ENCODE measurements at places on chromosomes 3 and 15.

DNA sequence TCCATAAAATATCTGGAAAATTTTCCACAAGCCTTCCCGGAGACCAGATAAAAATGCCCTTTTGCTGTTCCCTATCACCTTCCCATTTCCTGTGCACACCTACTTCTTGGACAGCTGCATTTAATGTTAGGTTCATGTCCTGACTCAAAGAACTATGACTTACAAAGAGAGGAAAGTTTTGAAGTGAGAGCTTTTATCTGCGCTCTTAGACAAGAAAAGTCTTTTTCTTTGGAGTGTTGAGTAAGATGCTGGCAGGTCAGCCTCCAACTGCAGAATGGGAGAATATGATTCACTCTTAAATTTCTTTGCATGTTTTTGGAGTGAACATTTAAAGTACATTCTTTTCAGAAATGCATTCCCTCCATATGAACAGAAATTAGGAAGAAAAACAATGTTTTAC, 147.3 kb upstream of the DPH6 start:
- DNase-seq = no peak

DNA sequence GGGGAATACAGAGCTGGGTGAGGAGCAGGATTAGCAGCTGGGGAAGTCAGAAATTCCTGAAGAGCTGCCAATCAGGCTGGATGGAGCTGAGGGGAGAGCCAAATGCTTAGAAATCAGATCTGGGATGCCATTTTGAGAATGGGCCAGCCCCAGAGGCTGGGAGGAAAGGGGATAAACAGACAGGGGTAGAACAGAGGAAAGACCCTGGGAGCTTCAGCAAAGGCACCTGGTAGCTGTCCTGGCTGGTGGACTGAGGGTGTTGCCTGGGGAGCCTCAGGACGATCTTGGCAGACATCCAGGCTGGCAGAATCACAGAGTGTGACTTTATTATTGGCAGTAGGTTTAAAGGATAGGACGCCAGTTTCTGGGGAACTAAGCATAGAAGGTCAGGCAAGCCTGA, 97.8 kb downstream of the SQOR start:
- DNase-seq = no peak

GRCh38 chr15:45163508-45163856, 24.3 kb downstream of the SHF start:
- no peak for DNase-seq

DNA sequence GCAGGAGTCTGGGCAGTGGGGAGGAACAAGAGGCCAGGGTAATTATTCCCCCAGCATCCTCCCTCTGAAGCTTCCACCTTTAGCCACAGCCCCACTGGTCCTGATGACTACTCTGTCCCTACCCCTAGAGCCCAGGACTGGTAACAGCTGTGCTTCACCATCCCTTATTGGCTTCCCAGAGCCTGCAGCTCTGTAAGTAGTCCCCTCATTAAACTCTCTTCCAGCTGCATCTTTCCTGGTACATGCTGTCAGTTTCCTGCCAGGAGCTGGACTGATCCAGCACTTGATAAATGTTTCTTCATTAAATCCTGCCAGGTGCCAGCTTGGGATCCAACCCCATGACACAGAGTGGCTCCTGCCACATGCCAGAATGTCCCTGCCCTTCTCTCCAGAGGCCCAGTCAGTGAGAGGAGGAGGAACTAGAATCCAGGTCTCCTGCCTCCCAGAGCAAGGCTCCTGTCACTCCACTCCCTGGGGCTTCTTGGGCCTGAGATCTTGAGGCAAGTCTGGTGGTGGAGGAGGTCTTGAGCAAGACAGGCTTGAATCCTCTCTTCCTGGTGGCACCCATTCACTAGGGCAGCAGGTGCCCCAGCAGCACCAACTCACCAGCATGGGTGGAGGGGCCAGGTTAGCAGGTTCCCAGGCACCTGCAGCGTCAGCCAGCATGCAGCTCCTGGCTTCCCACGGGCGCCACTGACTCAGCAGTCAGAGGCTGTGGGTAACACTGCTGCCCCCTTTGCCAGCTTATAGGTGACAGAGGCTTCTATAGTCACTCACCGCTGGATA, 27.6 kb downstream of the FBXW12 start:
- no peak for DNase-seq

- no peak for DNase-seq
These were observed 149.8 kb upstream of the KCNMB2 start for GRCh38 chr3:178386401-178386800.

DNA sequence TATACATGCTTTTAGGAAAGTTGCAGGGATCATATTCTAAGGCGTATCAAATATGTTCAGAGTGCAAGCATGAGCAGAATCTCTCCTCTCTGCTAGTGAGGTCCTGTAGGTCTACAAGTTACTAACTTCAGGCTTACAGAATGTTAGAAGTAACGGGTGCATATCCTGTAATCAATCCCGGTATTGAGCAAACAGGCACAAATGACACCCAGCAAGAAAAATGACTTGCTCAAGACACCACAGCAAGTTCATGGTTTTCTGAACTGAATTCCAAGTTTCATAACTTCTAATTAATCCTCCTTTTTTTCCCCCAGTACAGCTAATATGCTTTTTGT, 353.9 kb upstream of the TPRG1 start:
- DNase-seq = no peak

DNA sequence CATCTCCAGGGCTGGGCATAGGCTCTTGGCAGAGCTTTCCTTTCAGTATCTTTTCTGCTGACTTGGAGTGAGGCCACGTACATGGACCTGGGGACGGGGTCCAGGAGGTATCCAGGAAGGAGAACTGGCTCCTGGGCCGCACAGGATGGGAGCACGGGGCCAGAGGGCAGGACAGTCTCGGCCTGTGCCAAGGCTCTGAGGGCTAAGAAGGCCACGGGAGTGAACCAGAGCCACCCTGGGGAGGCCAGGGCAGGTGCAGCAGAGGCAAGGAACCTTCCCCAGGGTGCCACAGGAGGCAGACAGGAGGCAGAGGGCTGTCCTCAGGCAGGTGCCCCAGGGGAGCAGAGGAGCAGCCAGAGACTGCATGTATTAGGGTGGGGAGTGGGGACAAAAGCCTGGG, 50.3 kb downstream of the PLXNA1 start:
- DNase-seq = no peak

DNA sequence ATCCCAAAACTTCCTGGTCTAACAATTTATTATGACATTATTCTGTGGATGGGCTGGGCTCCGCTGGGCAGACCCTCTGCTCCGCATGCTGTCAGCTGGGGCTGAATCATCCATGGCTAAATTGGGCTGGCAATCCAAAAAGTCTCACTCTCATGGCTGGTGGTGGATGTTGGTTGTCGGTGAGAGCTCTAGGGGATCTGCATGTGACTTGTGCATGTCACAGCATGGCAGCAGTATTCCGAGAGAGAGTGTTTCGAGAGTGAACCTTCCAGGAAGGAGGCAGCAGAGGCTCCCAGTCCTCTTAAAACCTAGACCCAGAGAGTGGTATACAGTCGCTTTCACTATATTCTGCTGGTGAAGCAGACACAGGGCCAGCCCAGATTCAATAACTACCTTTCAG, 9.9 kb downstream of the RARB start:
- DNase-seq = no peak

DNA sequence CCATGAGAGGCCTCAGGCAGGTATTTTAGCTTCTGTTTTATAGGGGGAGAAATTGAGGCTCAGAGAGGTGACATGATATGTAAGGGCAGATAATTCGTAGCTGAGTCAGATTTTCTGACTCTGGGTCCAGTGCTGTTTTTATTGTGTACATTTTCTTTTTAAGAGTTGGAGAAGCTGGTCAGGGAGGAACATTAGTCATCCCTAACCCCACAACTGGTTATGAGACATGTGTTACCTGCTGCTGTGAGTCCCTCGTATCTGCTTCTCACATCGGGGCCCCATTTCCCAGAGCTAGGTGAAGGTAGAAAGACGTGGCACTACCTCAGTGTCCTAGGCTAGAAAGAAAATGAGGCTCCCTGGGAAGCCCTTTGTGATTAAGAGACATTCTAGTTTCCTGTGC, 28.6 kb downstream of the GALNT15 start:
- DNase-seq = no peak

DNA sequence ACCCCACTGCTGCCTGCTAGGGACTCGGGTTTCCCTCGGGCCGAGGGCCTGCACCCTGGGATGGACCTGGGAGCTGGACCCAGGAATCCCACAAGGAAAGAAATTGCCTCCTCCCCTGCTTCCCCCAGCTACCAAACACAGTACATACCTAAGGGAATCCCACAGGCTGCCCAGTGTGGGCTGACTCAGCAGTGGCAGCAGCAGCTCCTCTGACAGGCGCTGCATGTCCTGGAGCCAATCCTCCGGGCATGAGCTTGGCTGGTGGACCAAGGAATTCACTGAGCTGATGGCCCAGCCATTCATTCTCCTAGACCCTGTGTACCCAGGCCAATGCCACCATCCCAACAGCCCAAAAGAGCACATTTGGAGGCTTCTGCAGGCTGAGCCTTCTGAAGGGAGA, 9.5 kb upstream of the LTK start:
- no peak for DNase-seq

- no peak for DNase-seq
These were observed 34.8 kb downstream of the MCCC1 start for GRCh38 chr3:183064475-183064874.

- DNase-seq = no peak
These were observed 28.3 kb downstream of the RPLP1 start for GRCh38 chr15:69480932-69481331.

DNA sequence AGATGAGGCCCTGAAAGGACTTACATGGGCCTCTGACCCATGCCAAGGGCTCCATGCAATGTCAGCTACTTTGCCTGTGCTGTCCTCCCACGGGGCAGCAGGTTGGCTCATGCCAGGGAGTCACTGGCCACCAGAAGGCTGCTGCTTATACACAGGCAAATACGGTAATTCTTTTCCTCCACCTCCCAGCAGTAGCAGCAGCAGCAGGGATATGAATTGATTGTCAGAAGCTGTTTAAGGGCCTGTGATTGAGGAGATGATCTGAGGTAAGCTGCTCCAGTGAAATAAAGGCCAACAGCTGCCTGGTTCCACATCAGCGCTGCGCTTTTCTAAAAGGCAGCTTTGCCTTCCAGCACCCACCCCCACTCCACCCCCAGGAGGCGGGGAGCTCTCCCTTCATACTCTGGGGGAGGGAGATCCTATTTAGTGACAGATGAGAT, 250.5 kb downstream of the SHQ1 start:
- no peak for DNase-seq

DNA sequence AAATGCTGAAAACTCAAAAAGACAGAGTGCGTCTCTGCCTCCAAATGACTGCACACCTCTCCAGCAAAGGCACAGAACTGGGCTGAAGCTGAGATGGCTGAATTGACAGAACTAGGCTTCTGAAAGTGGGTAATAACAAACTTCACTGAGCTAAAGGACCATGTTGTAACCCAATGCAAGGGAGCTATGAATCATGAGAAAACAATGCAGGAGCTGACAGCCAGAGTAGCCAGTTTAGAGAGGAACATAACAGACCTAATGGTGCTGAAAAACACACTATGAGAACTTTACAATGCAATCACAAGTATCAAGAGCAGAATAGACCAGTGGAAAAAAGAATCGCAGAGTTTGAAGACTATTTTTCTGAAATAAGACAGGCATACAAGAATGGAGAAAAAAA, 10.1 kb upstream of the AVEN start:
- DNase-seq = no peak

DNA sequence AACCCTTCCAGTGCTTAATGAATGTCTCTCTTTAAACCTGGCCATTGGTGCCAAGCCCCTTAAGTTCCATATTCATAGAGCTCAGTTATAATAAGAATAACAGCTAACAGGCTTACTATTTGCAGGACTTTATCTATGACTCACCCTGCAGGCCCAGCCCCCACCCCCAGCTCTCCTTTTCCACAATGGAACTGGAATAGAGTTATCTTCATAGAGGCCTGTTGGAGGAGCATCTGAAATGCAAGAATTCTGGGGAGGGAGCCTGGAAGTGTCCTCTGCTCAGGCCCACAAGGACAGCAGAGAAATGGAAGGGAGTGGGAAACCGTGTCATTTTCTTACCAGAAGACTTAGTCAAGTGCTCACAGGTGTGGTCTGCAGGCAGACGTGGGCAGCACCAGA, 52.8 kb downstream of the SEMA5B start:
- DNase-seq = no peak

- DNase-seq = peak; percentile 31
These were observed 7.6 kb downstream of the EPHB3 start for GRCh38 chr3:184568924-184569829.

GRCh38 chr15:68784206-68784605, 36.5 kb downstream of the ANP32A start:
- no peak for DNase-seq

GRCh38 chr3:189589179-189589569, 42.0 kb upstream of the TP63 start:
- DNase-seq = no peak

DNA sequence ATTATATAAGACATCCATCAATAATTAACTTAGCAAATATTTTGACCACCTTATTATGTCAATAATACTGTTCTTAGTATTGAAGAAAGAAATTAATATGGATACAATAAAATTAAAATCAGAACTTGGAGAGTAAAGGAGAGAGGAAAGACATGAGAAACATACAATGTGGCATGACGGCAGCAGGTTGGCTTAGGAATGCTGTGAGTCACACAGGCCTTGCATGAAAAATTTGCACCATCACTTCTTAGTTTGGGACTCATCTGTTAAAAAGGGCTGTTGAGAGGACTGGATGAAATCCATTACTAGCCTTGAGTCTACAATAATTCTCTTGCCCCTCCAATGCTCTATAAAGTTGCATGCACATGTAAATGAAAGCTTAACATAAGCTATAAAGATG, 880.8 kb downstream of the ROBO1 start:
- DNase-seq = no peak

- DNase-seq = no peak
These were observed 957.1 kb downstream of the FHIT start for GRCh38 chr3:60294181-60294580.

DNA sequence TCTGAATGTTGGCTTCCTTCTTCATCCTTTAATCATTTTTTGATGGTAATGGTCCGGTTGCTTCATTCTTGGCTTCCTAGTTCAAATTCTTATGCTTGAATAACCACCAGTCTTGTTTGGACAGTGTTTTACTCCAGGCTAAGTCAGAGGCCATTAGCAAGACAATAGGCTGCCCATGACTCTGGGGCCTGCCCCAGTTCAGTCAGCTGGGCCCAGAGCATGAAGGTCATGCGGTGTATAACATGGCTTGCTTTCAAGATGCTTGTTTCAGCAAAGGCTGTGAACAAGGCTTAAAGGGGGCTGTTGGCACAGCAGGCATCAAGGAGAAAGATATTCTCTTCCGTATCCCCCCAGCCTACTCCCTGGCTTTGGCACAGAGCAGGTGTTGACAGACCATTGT, 13.7 kb downstream of the TM4SF18 start:
- DNase-seq = no peak

DNA sequence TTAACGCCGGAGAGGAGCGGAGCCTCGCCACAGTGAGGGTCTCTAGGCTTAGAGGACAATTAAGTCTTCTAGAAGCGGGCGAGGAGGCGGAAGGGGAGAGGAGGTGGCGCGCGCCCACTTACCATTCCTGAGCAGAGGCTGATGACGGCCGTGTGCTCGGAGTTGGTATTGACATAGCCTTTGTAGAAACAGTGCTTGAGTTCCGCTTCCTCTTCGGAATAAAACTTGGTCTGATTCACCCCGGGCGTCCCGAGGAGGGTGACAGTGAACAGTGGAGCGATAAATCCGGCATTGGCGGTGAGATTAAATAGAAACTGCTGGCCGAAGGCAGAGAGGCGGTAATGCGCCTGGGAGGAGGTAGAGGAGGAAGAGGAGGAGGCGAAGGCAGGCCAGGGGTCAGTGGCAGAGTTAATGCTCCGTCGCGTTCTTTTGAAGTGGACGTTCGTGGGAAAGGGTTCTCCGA, 1.3 kb downstream of the ADAMTS9 start:
- no peak for DNase-seq
